ENCODE measurements at places on chromosomes 7 and 10.

DNA sequence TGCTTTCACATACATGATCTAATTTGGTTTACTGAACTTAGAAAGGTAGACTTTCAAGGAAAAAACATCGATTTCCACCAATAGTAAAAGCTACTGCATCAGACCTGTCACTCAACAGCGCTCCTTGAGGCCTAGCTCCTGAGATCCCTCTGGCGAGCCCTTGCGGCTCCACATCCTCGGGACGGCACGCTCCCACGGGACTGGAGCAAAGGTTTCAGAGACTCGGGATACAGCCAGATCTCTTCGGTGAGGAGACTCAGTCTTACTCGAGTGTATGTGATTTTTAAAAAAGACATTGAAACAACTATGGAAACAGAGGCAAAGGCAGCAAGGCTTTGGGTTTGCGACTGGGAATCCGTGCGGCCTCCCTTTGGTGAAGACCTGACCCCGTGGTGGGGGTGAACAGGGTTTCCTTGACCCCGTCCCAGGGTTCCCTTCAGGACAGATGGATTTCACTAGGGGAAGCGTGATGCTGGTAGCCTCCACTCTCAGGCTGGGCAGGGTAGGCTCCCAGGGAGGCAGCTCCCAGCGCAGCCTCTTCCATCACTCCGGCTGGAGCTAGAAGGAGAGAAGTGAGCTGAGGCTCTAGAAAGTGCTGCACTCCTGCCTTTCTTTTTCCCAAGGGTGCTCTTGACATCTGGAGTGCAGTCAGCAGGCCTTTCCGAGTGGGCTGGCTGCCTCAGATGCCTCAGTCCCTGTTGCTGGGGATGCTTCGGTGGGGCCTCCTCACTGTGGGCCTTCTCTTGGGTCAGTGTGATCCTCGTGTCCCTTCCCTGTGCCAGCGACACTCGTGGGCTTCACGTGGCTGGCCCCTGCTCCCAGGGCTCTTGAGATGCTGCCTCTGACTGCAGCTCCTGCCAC lies 5.8 kb upstream of the ATP6V0E2 start:
- no peak for DNase-seq

DNA sequence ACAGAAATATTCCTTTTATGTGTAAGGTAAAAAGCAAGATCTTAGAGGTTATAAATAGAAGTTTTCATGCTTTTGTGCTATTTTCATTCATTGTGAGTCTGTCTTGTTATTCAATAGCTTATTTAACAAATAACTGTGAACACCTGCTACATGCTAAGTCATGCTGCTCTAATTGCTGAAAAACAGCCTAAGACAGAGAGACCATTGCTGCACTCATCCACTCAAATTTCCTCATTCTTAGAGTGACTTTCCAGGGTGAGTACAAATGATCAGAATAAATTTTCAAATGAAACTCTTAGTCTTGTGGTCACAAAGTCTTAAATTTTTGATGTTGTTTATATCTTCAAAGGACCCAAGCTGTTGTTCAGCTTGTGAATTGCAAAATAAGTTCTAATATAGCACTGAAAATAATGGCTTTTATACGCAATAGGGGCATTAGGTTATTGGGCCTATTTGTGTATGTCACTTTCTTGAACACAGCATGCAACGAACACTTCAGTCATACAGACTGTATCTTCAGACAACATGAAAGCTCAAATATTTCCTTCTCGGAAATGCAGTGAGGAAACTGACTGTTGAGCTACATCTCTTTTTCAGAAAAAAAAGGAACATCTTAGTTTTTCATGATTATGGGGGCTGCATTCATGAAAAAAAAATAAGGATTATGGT lies 247.9 kb upstream of the PCDH15 start:
- DNase-seq: no peak

DNA sequence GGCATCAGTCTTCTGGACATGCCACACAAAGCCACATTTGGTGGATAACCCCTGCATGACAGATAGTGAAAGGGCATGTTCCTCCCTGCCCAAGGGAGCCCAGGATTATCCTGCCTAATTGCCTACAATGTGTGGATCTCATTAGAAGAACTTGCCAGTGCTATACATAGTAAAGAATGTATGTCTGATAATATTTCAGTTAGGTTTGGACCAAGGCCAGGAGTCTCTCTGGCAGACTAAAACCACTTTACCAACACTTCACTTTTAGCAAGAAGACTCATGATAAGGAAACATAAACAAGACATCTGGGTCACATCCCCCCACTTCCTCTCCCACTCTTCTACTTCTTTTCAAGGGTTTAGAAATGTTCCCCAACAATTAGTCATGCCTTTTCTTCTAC lies 196.7 kb downstream of the MTERF1 start:
- DNase-seq: no peak

DNA sequence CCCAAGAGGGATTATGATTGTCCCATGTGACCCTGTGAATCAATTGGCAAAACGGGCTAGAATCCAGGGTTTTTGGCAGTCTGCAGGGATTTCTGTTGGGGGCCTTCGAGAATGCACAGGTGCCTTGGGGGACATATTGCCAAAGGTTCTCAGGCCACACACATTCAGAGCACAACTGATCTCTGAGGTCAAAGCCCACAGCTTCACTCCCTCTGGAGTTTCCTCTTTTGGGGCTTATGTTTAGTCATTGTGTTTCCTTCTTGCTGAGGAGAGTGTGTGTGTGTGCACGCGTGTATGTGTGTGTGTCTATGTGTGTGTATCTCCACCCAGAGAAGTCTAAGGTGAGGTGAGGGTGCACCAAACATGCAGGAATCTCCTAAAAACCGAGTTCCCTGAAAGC lies 8.8 kb downstream of the PPIF start:
- no peak for DNase-seq

- no peak for DNase-seq
These were observed 251.1 kb upstream of the LRRN3 start for GRCh38 chr7:110839866-110840265.

- no peak for DNase-seq
These were observed 86.6 kb downstream of the WDFY4 start for GRCh38 chr10:48771234-48771633.

DNA sequence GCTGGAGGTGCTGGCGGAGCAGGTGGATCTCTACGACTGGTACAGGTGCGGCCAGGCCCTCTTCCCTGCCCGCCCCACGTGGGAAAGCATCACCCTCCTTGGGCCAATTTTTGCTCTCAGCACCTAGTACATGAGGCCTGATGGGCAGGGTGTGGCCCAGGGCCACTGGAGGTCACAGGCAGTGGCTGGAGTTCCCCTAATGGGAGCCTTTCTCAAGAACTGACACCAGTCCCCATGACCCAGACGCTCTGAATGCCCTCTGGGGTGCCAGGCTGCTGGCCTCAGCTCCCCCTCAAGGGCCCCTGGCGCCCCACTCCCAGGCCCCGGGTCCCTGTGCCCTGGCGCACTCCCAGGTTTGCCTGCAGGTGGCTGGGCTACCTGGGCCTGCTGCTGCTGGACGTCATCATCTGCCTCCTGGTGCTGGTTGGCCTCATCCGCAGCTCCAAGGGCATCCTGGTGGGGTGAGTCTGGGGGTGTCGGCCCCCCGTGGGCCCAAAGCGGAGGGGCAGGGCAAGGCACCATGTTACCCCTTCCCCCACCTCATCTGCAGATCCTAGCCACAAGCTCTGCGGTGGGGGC lies 15.9 kb downstream of the TTYH3 start:
- no peak for DNase-seq

GRCh38 chr10:113947184-113948041 lies 93.0 kb downstream of the NHLRC2 start:
- DNase-seq: peak; percentile 25

GRCh38 chr7:128114806-128115205 lies 83.6 kb upstream of the LRRC4 start:
- no peak for DNase-seq

GRCh38 chr7:105800849-105801534 lies 75.4 kb downstream of the ATXN7L1 start:
- DNase-seq: no peak

GRCh38 chr7:84669177-84669732 lies 474.7 kb upstream of the SEMA3A start:
- DNase-seq: no peak

- no peak for DNase-seq
These were observed 44.8 kb downstream of the MYOF start for GRCh38 chr10:93437086-93437945.

DNA sequence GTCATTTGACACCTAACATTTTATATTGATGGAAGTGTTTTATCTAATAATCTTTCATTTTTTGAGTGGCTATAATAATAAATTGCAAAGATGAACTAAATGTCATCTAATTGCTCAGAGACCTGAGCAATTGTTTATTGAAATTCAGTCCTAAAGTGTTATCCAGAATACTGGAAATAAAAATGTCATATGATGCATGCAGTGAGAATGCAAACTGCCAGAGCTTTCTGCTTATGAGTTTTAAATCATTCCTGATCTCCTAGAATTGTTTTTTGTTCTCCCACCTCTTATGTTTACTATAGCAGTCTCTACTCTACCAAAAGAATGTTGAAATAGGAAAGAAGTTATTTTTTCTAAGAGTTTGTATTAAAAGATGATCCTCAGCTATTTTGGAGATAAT lies 116.7 kb downstream of the FOXP2 start:
- no peak for DNase-seq

DNA sequence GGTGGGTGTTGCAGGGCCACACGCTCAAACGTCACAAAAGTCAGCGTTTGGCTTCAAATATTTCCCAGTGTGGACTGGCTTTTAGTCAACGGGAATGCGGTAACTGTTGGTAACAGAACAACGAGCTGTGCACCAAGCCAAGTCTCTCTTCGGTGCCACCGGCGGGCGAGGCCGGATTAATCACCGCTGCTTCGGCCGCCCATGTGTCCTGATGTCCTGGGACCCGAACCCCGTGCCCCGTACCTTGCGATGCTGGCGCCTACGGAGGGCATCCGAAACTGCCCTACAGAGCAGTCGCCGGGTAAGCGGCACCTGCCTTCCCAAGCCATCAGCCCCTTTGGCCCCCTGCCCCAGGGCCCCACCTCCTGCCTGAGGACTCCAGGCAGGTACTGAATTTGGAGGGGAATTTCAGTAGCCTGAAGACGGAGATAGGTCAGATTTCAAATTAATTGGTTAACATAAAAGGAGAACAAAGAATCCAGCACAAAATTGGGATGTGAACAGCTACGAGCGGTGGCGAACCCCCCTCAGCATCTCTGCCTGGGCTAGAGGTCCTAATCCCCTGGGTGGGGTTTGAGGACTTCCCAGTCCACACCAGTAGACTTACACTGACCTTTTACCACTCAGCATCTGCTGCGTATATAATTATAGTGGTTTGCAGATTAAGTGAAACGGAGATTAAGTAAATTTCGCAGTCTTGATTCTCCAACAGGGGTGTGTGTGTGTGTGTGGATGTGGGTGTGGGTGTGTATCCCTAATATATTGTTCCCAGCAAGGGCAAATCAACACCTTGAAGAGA lies at the start of gene LRRC72:
Gene LRRC72, plus strand, starts transcription at position 84 of the 799 bp plus-strand sequence. Its CDS starts 128 bp downstream, at position 212.
- DNase-seq: no peak

DNA sequence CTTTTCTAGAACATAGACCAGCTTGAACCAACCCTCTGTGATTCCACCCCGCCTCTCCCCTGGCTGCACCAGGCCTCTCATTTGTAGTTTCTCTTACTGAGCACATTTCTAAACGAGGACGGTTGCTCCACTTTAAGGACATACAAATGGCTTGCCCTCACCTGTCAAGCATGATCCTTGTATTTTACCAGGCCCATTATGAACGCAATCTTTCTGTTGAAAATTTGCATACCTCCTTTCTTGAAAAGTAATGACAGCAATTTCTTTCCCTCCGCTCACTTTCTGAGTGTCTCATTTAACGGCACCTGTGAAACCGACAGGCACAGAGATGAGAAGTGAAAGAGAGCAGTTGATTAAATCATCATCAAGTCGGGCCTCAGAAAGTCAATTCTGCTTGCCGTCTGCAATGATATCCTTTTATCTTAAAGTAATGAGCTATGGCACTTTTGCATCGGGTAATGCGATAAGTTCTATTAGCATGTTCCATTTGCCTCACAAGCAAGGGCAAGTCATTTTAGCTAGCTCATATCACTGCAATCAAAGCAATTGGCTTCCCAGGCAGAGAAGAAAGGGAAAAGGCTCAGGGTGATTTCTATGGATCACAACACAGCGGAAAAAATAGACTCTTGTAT lies 705.6 kb upstream of the GALNT17 start:
- no peak for DNase-seq

DNA sequence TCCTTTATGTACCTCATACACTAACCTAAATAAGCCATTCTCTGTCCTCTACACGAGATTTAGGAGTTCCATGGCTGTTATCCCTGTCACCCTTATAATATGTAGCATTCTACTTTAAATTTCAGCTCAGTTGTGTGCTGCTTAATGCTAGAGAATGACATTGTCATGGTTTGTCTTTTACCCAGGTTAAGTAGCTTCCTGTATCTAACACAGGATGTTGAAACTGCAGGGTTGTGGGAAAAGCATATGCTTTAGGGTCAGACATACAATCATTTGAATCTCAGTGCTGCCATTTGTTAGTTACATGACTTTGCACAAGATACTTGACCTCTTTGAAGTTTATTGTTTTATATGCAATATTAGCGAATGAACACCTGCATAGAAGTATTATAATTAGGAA lies 235.1 kb upstream of the CACNA2D1 start:
- DNase-seq: no peak

DNA sequence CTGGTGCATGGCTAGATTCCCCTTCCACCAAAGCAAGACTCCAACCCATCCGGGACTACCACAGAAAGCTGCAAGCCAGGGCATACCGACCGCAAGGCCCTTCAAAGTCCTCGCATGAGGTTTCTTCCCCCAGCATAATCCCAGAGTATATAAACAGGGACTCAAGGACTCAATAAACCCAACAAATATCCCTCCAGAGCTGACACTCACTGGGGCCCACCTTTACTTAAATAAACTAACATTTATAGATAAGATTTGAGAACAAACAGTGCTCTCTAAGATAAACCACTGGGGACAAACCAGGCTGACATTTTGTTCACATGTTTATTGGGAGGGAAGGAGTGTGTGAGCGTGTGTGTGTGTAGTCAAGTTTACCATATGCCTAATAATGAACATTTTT lies 138.2 kb downstream of the ADAM12 start:
- no peak for DNase-seq

GRCh38 chr7:26554952-26555351 lies 263.3 kb downstream of the SNX10 start:
- no peak for DNase-seq

DNA sequence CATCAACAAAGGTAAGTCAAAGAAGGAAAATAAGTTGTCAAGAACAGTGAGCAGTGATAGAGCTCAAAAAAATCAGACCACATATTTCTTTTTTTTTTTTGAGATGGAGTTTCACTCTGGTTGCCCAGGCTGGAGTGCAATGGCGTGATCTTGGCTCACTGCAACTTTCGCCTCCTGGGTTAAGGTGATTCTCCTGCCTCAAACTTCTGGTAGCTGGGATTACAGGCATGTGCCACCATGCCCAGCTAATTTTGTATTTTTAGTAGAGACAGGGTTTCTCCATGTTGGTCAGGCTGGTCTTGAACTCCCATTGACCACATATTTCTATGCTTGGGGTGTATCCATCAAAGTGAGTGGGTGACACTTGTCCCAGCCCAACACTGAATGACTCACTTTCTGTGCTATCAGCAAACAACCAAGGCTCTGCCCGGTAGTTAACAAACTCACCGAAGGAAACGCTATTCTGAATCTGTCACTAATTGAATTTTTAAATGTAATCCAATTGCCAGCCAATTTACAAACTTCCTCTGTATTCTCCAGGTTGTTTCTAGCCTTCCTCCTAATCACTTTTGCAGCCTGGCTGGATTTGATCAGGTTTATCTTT lies 19.6 kb upstream of the SMNDC1 start:
- DNase-seq: no peak

All from hematopoietic multipotent progenitor cell treated with erythropoietin and hydrocortisone succinate and interleukin-3 and kit ligand, for 15 days (in vitro differentiated cells).